ENCODE measurements at places on chromosomes 6 and 20.

DNA sequence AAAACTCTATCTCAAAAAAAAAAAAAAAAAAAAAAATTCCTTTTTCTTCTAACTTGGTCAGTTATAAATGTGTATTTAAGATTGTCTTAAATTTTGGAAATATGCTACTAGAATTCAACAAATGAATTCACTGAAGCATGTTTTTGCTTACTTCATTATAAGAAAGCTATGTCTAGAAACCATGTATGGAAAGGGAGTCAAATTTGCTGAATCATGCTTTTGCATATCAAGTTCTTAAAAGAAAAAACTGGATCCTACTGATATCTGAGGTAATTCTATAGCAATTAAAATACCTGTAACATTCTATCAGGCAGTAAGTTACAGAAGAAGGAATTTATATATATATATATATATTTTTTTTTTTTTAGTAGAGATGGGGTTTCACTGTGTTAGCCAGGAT, 27.7 kb downstream of the AKIRIN2 start:
- no peak for DNase-seq

GRCh38 chr6:157789297-157789696, 33.7 kb upstream of the SNX9 start:
- no peak for DNase-seq

GRCh38 chr20:39248862-39249485, 286.8 kb downstream of the DHX35 start:
- no peak for DNase-seq

DNA sequence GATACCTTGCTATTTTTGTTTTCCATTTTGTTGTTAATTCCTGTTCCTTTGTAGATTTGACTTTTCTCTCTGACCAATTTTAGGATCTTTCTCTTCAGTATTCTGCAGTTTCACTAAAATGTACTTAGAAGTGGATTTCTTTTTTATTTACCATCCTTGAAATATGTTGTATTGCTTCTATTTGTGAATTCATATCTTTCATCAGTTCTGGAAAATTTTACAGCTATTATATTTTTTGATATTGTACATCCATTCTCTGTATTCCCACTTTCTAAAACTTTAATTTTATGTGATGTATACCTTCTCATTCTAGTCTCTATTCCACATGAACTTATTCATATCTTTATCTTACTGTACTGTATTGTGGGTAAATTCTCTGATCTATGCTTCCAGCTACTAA, 9.7 kb upstream of the ALDH8A1 start:
- no peak for DNase-seq

- DNase-seq, result no peak
These were observed 51.1 kb upstream of the TMEM170B start for GRCh38 chr6:11486486-11486885.

DNA sequence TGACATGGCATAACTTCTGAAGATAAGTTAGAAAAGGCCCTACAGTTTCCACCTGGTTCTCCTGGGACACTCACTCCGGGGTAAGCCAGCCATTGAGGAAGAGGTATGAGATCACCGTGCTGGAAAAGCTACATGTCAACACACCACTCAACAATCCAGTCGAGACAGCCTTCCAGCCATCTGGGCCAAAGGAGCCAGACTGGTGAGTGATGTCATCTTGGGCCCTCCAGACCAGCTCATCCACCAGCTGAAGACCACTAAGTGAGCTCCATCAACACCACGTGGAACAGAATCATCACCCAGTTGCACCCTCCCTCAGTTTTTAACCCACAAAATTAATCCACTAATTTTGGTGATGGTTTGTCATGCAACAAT, 32.3 kb upstream of the RSPO4 start:
- no peak for DNase-seq

GRCh38 chr20:40648210-40649072, 40.6 kb downstream of the MAFB start:
- DNase-seq, result no peak

DNA sequence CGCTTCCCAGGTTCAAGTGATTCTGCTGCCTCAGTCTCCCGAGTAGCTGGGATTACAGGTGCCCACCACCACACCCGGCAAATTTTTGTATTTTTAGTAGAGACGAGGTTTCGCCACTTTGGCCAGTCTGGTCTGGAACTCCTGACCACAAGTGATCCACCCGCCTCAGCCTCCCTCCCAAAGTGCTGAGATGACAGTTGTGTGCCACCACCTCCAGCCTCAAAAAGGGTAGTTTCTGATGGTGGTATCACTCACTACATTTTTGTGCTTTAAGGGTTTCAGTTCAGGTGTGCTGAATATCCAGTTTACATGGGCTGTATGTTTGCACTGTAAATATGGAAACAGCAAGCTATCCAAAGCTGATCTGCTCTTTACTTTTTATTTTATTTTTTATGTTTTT, 12.1 kb upstream of the ADGRG6 start:
- no peak for DNase-seq

DNA sequence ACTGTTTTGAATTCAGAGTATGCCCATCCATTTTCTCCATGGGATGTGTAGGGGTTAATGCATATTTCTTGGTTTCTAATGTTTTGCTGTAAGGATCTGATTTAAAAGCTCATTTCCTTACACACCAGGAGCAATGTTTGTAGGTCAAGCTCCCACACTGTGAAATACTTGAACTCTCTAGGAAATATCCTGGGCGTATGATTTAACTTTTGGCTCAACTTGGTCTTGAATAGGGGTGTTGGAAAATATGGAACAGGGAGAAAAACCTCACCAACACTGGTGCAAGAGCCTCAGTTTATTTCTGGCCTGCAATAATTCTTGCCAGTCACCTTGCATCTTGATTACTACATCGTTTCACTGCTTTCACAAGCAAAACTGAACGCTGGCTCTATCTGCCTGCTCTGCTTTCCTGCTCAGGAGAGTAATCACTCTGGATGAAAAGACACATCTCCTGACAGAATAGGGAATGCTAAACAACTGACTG, 25.1 kb upstream of the RFPL4B start:
- no peak for DNase-seq

DNA sequence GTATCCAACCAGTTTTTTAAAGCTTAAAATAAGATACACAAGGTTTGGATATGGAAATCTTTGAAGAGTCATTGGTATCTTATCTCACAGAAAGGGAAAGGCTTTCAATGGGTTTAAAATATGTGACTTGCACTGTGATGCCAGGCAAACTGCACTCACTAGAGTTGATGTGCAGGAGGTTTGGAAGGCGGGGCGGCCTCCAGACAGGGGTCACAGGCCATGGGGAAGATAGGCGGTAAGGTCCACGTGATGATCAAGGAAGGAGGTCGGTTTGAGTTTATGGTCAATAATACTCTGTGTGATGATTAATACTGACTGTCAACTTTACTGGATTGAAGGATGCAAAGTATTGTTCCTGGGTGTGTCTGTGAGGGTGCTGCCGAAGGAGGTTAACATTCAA, 9.5 kb upstream of the RAMACL start:
- no peak for DNase-seq

DNA sequence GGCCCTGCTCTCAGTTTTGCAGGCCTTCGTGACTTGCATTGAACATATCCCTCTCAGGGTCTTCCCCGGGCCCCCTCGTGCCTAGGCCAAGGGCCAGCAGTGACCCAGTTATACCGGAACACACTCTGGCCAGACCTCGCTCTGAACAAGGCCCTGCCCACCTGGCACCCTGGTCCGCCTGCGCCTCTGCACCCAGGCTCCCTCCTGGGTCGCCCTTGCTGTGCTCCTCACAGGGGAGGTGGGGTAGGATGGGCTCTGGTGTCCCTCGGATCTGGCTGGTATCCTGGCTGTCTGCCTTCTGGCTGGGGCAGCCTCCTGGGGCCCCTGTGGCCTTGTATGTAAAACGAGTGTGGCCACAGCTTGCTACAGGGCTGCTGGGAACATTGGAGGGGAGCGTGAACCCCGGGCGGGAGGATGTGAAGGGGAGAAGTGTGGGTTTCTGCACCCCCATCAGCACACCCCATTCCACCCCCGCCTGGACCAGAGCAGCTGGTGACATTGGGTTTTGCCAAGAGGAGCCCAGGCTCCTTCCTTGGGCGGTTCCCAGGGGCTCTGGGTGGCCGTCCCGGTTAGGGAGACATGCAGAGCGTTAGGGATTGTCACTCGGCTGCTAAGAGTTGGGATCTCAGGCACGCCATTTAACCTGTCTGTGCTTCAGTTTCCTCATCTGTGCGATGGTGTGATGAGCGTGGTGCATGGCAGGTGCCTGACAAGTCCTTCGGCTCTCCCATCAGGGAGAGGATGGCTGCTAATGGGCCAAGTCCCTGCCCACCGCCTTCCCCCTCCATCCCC, 17.5 kb downstream of the SRC start:
- no peak for DNase-seq

GRCh38 chr20:60035-60918, 27.2 kb upstream of the DEFB125 start:
- no peak for DNase-seq

- no peak for DNase-seq
These were observed 166.6 kb downstream of the PLCB4 start for GRCh38 chr20:9235518-9235917.

DNA sequence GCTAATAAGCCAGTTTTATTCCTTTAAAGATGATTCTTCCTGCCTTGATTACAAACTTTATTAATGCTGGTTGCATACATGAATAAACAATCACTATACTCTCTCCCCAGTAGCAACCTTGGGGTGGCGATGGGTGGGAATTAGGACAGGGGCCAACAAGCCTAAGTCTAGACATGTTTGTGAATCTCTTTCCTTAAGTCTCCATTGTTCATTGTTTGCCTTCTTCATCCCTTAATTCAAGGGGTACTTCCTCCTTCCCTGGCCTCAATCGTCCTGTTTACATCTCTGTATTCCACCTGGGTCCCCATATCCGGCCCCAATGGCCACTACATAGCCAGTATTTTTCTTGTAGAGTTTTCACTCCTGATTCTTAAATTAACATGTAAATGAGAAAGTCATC, 66.0 kb downstream of the ARHGAP18 start:
- no peak for DNase-seq

GRCh38 chr20:7933346-7933745, 6.9 kb downstream of the HAO1 start:
- DNase-seq, result no peak

Measured in NCI-H1930 (cell line).